ENCODE measurements at places on chromosomes 3 and 15.

- no peak for DNase-seq
Measured at GRCh38 chr3:118088696-118089095, 946.0 kb downstream of the IGSF11 start.

DNA sequence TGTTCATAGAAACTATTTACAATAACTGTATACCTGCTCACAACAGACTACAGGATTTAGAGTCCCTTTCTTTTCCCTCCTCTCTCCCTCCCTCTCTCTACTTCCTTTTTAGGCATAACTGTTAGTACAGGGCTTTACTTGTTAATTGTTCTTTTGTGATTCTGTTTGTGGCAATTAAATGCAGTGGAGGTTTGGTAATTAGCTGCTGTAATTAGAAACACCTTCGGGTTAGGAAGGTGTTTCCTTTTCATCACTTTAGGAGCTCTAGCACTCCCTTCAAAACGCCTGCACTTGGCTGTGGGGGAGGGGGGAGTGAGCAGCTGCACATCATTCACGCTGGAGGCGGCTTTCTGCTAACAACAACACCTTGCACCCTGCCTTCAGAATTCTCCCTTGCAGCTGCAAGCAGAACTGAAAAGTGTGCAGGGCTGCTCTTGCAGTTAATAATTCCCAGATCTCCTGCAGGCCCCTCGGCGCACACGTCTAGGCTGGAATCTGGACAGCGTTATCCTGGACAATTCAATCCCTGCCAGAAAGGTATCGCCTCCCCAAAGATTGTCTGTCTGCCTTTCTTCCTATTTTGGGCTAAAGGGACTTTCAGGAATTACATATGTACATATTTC lies 242.6 kb upstream of the RGMA start:
- no peak for DNase-seq

GRCh38 chr15:38724827-38725226 lies 160.2 kb upstream of the RASGRP1 start:
- no peak for DNase-seq

DNA sequence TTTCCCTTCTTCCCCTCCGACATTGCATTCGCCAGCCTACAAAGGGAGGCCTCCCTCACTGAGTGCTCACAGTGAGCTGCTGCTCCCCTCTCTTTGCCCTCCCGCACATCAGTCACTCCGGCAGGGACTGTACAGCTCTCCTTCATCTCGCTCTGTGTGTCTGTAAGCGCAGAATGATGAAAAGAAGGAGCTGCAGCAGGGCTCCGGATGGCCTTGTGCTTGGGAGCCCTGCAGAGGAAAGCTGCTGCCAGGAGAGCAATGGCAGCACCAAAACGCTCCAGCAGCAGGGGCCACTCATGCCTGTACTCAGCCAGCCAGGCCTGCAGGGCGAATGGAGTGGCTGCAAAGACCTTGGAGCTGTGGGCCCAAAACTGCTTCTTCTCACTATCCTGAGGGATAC lies 107.0 kb upstream of the NSMCE3 start:
- DNase-seq, result no peak

- no peak for DNase-seq
Measured at GRCh38 chr3:172524611-172525010, 1.4 kb upstream of the TNFSF10 start.

GRCh38 chr3:159234306-159234705 lies 432.5 kb downstream of the MFSD1 start:
- DNase-seq, result no peak
